ENCODE measurements at places on chromosomes 7 and 10. TPM values are rescaled to one million over a fixed set of nuclear protein-coding genes. Genes with fewer than 3 reads are reported as not detected.

Gene STEAP1
- 12.5 TPM for total RNA-seq

Gene FGFBP3
- 0.42 TPM for total RNA-seq

Gene DNAJC30
- total RNA-seq: 4.9 TPM

Gene SUMF2
- 162 TPM for total RNA-seq

Gene ANK3
- 24.6 TPM for total RNA-seq

Gene TMEM213
- total RNA-seq: not detected

Gene ELN
- total RNA-seq: 16.6 TPM

Gene DDX50
- 36.7 TPM for total RNA-seq

Gene JAKMIP3
- 0.11 TPM for total RNA-seq

Gene EGFR
- total RNA-seq: 22.5 TPM

Gene VSTM4
- 25.2 TPM for total RNA-seq

Gene GPER1
- 1.6 TPM for total RNA-seq

Gene TAC1
- not detected for total RNA-seq

Gene ACTL6B
- total RNA-seq: not detected

Gene UNCX
- not detected for total RNA-seq

All from myocyte (in vitro differentiated cells).